ENCODE measurements at places on chromosomes 3 and 15.
A peak's percentile ranks its signal among the peaks of the same experiment; 100 is the strongest.

GRCh38 chr15:101652786-101653430 lies 727 bp upstream of the TM2D3 start:
- no peak for DNase-seq

- no peak for DNase-seq
Observed at GRCh38 chr3:66856533-66856932, 141.6 kb upstream of the KBTBD8 start.

DNA sequence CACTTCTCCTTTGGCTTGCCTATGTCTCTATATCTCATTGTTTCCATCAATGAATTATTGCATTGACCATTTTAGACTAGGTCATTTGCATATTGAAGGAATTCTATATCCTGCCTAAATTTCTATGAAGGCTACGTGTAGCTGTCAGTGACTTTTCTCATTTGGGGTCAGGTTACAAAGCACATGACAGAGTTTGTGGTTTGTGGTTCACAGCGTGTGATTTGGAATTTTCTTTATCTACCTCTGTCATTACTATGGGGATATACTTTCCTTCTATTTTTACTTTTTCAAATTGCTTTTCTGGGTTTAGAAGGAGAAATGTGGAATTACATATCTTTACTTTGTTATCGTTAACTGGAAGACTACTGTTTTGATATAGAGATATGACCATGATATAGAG lies 317.3 kb upstream of the CFAP20DC start:
- DNase-seq = no peak

GRCh38 chr3:151864423-151865101 lies 8.9 kb upstream of the SUCNR1 start:
- DNase-seq = no peak

DNA sequence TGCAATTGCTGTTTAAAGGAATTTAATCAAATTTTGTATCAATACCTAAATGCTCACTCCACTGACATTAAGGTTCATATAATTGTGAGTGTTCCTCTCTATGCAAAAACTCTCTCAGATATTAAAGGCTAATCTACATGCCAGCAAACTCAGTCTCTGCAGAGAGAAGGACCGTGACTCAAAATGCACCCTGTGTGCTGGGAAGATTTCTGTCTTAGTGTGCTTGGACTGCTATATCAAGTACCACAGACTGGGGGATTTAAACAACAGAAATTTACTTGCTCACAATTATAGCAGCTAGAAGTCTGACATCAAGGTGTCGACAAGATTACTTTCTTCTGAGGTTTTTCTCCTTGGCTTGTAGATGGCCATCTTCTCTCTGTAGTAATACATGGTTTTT lies 18.6 kb upstream of the PFN2 start:
- DNase-seq = no peak

GRCh38 chr15:48178648-48178931 lies 495 bp upstream of the MYEF2 start:
- DNase-seq = no peak

GRCh38 chr3:156818273-156818651 lies 7.9 kb upstream of the LEKR1 start:
- no peak for DNase-seq

- no peak for DNase-seq
Observed at GRCh38 chr3:140850210-140850955, 91.3 kb upstream of the SLC25A36 start.

- no peak for DNase-seq
Observed at GRCh38 chr3:126858887-126859286, 124.0 kb upstream of the PLXNA1 start.

GRCh38 chr3:171944118-171945016 lies 95.0 kb upstream of the FNDC3B start:
- no peak for DNase-seq

DNA sequence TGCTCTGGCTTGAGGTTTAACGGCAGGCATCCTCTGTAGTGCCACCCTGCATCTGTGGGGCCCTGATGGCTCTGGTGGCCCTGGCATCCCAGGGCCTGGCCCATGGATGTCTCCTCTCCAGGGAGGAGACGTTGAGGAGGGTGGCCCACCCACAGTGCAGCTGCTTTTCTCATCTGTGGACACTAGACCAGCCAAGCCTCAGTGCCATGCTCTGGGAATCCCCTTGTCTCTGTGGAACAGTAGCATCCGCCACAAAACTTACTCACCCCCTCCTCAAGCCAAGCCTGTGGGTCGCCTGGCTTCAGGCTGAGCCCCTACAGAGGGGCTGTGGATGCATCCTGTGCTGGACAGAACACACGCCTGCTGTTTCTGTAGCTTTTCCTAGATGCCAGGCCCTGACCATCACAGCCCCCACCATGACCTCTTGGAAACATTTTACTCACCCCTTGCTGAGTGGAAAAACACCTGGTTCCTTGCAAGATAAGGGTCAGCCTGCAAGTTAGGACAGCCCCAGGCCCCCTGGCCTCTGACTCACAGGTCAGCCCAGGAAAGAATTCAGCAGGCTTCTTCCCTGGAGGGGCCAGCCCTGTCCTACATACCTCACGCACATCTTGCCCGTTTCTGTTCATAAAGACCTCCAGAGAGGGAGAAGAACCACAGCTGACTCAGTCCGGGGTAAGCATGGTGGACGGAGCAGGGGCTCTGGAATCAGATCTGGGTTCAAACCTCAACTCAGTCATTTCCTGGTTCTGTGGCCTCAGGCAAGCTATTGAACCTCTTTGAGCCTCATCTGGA lies 19.0 kb downstream of the PAK6 start:
- DNase-seq = no peak

DNA sequence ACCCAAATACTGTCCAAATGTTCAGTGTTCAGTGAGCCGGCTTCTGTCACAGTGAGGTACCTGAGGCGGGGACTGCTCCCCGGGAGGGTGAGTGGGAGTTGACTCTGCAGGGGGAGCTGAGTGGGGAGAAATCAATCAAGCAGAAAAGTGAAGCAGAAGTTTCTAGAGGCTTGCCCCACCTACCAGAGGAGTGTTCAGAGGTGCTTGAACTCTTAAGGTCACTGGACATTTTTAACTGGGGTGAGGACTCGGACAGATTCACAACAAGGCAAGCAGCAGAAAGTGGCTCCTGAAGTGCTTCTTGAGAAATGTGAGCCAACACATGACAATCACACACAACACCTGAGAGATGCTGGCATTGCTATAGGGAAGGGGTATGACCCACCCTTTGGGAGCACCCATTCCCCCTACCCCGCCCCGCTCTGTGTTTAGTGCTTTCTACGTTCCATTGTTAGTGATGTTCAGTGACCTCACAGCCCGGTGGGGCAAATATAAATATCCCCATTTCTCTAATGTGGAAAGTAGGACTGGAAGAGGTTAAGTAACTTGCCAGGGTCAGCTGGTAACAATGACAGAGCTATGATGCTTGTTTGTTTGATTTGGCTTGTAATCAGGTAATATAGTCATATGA lies 48.6 kb upstream of the AKAP13 start:
- no peak for DNase-seq

GRCh38 chr3:153767601-153768560 lies 353.3 kb upstream of the ARHGEF26 start:
- no peak for DNase-seq

- DNase-seq = no peak
Observed at GRCh38 chr3:89584398-89584797, 477.0 kb downstream of the EPHA3 start.

DNA sequence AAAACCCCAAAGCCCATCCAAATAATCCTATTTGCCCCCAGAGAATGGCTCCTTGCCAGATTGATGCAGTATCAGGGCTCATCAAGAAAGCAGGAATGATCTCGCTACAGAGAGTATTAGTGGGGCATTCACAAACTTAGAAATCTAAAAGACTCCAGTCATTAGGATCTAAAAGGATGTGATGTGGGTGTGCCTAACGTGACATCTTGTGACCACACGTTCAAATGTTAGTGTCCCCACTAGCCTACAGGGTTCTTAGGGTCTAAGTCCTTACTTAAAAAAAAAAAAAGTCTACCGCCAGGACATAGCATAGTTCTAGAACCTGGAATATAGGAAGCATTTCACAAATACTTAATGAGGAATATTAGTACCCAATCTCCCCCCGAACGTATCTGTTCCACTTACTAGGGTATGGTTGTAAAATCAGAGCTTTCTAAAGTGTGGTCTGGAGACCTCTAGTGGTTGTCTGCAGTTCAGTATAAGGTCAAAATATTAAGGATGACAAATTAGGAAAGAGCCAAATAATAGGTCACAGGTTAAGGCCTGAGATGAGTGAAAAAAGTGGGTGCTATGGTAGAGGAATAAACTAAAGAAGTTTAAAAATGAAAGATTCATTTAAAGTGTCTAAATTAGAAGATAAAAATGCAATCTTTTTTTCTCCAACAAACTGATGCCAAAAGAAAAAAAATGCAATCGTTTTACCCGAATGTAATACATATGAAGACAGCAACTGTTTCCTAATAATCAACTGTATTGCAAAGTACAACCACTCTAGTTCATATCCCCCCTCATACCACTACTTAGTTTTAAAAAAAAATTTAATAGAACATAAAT lies 4.2 kb upstream of the CHRM5 start:
- no peak for DNase-seq

GRCh38 chr15:78977591-78978347 lies 32.9 kb upstream of the CTSH start:
- no peak for DNase-seq

GRCh38 chr3:20043396-20043795 lies 3.1 kb downstream of the KAT2B start:
- DNase-seq = peak; percentile 27

Data from activated CD4-positive, alpha-beta T cell treated with anti-CD3 and anti-CD28 coated beads, Interleukin-2, amount 50 U/mL, for 4 hours (primary cell).